Stomach (tissue), 19 donors: ENCODE measurements at places on chromosomes 4 and X. TPM values are rescaled to one million over a fixed set of nuclear protein-coding genes. Genes with fewer than 3 reads are reported as not detected.

DNA sequence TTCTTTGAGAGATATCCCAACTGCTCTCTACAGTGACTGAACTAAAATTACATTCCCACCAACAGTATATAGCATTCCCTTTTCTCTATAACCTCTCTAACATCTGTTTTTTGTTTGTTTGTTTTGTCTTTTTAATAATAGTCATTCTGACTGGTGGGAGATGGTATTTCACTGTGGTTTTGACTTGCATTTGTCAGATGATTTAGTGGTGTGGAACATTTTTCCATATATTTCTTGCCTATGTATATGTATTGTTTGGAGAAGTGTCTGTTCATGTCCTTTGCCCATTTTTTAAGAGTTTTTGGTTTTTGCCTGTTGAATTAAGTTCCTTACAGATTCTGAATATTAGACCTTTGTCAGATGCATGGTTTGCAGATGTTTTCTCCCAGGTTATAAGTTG is 9.0 kb downstream of the USO1 start:
- DNase-seq: no peak

DNA sequence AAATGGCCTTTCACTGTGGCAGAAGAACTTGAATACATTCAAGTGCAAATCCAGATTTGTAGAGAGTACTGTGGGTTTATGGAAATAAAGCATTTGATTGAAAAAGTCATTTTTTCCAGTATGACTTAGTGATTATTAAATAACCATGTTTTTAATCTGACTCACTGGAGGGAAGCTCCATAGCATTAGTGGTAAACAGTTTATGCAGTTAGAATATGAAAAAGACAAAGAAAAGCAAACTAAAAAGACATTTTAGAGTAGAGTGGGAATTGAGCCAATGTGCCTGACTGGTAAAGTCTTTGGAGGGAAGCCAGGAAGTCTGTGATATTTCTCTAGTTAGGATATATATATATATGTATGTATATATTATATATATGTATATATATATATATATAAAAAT is 53.4 kb downstream of the FAT4 start:
- peak; percentile 54 for DNase-seq

DNA sequence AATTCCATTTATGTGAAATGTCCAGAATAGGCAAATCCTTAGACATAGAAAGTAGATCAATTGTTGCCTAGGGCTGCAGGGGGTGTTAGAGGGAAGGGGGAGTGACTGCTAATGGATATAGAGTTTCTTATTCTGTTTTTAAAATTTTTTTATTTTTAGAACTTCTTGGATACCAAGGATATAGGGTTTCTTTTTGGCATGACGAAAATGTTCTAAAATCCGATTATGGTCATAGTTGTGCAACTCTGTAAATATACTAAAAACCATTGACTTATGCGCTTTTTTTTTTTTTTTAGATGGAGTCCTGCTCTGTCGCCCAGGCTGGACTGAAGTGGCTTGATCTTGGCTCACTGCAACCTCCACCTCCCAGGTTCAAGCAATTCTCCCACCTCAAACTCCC is 125.2 kb upstream of the USP9X start:
- no peak for DNase-seq

GRCh38 chrX:1212532-1212931 is at the start of gene CRLF2:
Gene CRLF2 (minus strand): TSS chrX:1212649. CDS start chrX:1212634, 15 bp downstream.
- DNase-seq: no peak

GRCh38 chrX:47828984-47829383 is 7.7 kb upstream of the ZNF81 start:
- no peak for DNase-seq

DNA sequence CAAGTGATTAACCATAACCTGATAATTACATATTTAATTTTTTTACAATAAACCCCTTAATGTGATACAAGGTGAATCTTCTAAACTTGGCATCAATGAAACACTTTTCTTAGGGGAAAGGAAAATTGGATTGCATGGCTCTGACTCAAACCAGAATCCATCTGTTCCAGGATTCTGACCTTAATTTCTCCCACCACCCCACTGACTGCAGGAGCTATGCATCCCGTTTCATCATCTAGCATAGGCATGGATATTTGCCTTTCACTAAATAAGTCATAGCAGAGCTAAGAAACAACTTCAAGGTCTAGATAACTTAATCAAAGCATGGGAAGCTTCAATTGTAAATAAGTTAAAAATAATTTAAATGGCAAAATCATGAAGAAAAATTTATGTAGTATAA is 156.3 kb downstream of the BTC start:
- no peak for DNase-seq

Gene SPANXB1
- not detected for total RNA-seq

Gene EGFL6
- total RNA-seq: 6.4 TPM

DNA sequence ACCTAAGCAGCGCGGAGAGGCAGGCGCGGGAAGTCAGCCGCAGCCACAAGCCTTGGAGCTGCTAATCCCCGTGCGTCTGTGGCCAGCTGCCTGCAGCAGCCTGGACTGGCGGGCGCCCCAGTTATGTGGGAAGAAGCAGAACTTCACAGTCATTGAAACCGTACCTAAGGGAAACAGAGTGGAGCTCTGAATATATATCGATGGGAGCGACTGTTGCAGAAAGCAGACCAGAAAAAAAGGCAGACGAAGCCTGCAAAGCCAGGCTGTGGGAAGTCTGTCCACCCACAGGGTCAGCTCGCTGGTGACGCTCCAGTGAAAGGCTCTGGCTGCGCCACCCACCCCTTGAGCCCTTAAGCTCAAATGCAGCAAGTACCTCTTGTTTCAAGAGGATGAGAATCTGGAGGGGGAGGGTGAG is 24.7 kb downstream of the KCNE5 start:
- peak; percentile 44 for DNase-seq
